ENCODE measurements at places on chromosomes 16 and 17.

DNA sequence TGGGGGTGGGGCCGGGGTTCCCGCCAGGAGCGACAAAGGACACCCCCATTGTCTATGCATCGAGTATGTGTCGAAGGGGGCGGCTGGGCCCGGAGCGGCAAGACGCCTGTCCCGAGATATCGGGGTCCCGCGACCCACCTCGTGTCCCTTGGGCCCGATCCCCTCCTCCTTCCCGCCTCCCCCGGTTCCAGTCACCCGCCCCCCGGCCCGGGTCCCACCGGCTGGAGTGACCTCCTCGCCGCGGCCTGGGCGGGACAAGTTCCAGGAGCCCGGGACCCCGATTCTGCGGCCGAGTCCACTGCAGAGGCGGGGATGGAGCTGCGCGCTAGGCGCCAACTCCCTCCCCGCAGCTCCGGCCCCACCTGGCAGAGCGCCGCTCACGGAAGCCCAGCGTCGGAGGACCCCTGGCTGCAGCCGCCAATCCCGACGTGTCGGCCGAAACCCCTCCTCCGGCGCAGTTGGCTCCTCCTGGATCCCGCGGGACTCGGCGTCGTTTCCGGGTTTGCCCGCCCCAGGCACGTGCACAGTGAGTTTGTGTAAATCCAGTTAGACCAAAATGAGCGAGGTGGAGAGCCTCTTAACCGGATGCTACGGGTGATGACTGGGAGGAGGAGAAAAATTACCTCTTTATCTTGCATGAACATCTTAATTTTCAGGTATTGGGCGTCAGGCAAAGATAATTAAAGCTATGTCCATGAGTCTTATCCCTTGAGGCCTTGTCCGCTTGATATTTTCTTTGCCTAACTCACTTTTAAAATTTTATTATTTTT is at the start of gene NMRAL1:
TSS of gene NMRAL1 (minus strand) at position 434 of the 770 bp plus-strand sequence. CDS start 493 bp downstream, outside the sequence.
- DNase-seq = peak; percentile 79

- DNase-seq = no peak
These were observed 70.2 kb downstream of the PARN start for GRCh38 chr16:14559809-14560241.

GRCh38 chr17:27413792-27414191 is 42.5 kb upstream of the KSR1 start:
- no peak for DNase-seq

GRCh38 chr17:49454050-49454449 is 39.4 kb upstream of the PHB1 start:
- DNase-seq = no peak

- no peak for DNase-seq
These were observed 10.5 kb upstream of the QRICH2 start for GRCh38 chr17:76318586-76318985.

DNA sequence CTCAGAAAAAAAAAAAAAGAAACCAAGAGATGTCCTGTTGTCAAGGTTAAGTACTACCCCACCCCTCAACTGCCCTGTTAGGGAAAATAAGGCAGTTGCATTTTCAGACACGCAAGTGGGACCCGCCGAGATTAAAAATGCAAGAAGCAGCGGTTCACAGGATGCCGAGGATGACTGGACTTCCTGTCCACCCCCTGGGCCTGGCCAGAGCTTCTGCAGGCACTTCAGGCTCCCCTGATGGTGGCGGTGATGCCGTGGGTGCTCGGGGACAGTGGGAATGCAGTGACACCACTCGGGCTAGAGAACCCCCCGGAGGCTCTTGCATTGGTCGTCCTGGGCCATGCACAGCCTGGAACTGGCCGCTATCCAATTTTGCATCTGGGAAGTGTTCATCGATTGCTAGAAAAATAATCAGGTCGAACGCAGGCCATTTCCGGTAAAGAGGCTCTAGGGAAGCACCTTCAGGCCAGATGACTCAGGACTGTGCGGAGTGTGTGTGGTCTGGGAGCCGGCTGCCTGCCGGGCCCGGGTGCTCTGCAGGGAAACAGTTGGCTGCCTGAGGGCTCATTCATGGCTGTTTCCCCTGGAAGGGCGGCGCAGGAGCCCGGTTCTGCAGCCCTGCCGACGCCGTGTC is 13.4 kb upstream of the CRISPLD2 start:
- DNase-seq = peak; percentile 58

- DNase-seq = no peak
These were observed 134.5 kb downstream of the MRTFB start for GRCh38 chr16:14205666-14206065.

- no peak for DNase-seq
These were observed 64.8 kb downstream of the VAT1L start for GRCh38 chr16:77853161-77853560.

DNA sequence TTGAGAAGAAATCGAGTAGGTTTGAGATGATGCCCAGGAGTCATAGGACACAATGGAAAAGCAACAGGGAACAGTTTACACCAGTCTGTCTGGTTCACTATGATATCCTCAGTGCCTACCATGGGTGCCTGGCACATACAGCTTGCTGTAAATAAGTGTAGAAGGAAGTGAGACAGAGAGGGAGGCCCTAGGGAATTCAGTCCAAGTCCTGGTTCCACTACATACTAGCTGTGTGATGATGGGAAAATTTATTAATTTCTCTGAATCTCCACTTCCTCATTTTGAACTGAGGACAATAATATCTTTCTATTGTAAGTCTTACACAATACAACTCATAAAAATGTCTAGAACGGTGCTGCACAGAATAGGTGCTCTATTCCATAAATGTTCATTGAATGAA is 53.3 kb upstream of the LYRM9 start:
- no peak for DNase-seq
